Right atrium auricular region (tissue), 2 donors: ENCODE measurements at places on chromosomes 6 and 20. TPM values are rescaled to one million over a fixed set of nuclear protein-coding genes. Genes with fewer than 3 reads are reported as not detected.

DNA sequence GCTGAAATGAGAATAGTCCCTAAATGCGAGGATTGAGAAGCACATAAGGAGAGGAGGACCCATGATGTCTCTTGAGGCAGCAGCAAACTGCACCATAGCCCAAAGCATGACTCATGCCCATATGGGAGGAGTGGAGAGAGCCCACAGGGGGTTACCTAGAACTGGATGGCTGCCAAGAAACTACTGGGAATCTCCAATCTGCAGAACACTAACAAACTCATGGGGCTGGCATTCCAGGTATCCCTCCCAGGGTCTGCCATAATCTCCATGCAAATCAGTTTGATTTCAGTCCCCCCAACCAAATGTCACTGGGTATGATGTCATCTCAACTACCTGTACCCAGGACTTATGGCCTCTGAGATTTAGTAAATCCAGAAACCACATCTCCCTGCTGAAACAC is 410.5 kb downstream of the PTPRT start:
- H3K27me3 ChIP-seq: no peaks in the 10 kb centered on the region
- no peak for DNase-seq

DNA sequence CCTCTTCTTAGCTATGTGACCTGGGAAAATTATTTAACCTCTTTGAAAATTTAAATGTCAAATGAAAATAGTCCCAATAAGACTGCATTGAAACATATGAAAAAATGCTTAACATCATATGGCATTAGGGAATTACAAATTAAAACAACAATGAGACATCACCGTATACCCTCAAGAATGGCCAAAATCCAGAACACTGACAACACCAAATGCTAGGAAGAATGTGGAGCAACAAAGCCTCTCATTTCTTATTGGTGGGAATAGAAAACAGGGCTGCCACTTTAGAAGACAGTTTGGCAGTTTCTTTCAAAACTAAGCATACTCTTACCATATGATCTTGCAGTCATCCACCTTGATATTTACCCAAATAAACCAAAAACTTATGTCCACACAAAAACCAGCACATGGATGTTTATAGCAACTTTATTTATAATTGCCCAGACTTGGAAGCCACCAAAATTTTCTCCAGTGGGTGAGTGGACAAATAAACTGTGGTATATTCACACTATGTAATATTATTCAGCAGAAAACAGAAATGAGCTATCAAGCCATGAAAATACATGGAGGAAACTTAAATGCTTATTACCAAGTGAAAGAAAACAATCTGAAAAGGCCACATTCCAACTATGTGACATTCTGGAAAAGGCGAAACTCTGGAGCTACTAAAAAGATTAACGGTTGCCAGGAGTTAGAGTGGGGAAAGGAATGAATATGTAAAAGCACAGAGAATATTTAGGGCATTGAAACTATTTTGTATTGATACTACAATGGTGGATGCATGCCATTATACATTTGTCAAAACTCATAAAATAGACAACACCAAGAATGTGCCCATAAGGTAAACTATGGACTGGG is 459.9 kb downstream of the GRIK2 start:
- DNase-seq: no peak
- no peaks in the 10 kb centered on the region for H3K27me3 ChIP-seq
- no peak overlapping the region for H3K27ac ChIP-seq
- no peaks in the 10 kb centered on the region for H3K4me1 ChIP-seq
- no peaks in the 10 kb centered on the region for H3K36me3 ChIP-seq

- no peak for DNase-seq
- no peaks in the 10 kb centered on the region for H3K27me3 ChIP-seq
These were observed 62.9 kb upstream of the SLC22A1 start for GRCh38 chr6:160058603-160059215.

DNA sequence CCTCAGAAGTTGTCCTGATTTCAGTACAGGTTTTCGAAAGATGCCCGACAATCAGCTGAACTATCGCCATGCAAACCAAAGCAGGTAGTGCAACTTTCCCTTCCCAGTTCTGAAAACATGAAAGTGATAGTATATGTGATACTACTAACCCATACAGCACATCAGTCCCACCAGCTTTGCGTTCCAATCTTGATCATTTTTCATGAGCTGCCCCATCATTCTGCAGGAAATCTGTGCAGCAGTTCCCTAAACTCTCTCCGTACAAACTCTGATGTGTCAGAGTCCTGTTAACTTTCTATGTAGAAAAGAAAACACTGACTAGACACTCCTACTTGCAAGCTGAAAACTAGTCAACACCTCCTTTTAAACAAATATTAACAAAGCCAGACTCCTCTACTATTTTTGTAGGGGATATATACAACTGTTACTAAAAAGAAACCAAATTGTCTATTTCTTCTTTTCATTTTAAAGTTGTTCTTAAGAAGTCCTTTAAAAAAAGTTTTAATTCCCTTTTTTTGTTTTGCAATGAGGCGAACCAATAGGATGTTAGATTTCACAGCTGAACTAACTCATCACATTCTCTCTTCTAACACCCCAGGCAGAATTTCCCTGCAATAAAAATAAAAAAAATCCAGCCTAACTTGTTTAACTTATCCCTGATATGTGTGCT is 99.6 kb upstream of the DST start:
- H3K36me3 ChIP-seq: no peaks in the 10 kb centered on the region
- H3K4me3 ChIP-seq: peak overlapping the region; percentile 31
- no peaks in the 10 kb centered on the region for H3K4me1 ChIP-seq
- H3K27ac ChIP-seq: peak overlapping the region; percentile 23
- H3K27me3 ChIP-seq: no peaks in the 10 kb centered on the region

DNA sequence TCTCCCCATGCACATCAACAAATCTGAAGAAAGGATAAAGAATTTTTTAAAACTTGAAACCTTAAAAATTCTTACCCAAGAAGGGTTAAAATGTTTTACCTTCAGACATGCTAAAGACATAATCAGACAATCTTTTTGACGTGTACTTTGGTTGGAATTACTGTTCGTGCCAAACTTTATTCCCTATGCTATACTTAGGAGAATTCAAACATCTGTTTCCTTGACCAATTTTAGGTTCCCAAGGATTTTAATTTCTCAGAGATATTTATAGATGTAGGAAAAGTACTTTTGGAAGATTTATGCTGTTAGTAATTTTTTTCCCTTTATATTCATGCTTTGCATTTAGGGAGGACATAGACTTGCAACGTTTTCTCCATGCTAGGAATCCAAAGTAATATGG is 108.4 kb downstream of the AFG1L start:
- H3K36me3 ChIP-seq: no peaks in the 10 kb centered on the region
- no peaks in the 10 kb centered on the region for H3K27me3 ChIP-seq
- H3K4me1 ChIP-seq: no peaks in the 10 kb centered on the region
- no peak for DNase-seq

DNA sequence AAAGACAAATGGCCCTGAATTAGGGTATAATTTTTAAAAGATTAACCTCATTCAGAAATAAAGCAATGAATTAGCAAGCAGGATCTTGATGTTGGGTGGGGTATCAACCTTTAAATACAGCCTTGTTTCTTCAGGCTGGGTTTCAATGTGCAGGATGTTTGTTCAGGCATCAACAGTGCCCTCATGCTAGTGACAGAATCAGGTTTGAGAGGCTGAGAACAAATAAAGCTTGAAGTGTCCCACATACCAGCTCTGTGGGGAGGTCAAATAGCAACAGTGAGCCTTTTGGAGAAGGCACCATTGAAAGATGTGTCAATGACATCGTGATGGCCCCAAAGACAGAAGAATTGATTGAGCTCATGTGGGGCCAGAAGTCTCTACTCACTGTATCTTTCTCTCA is 68.2 kb downstream of the MTFR2 start:
- H3K4me3 ChIP-seq: no peak overlapping the region
- no peaks in the 10 kb centered on the region for H3K27me3 ChIP-seq
- no peaks in the 10 kb centered on the region for H3K4me1 ChIP-seq

GRCh38 chr6:143732536-143732935 is 54.8 kb downstream of the PHACTR2 start:
- H3K4me3 ChIP-seq: no peak overlapping the region
- no peak for DNase-seq
- peaks cover 24% of the 10 kb centered on the region for H3K4me1 ChIP-seq
- no peaks in the 10 kb centered on the region for H3K36me3 ChIP-seq
- H3K27me3 ChIP-seq: no peaks in the 10 kb centered on the region

GRCh38 chr20:47999166-47999565 is 213.9 kb upstream of the SULF2 start:
- H3K36me3 ChIP-seq: no peaks in the 10 kb centered on the region
- H3K27ac ChIP-seq: no peak overlapping the region
- H3K4me3 ChIP-seq: no peak overlapping the region
- no peaks in the 10 kb centered on the region for H3K27me3 ChIP-seq
- DNase-seq: no peak

GRCh38 chr6:137496368-137496767 is 2.2 kb upstream of the OLIG3 start:
- H3K27ac ChIP-seq: no peak overlapping the region
- H3K27me3 ChIP-seq: peaks cover 61% of the 10 kb centered on the region
- no peaks in the 10 kb centered on the region for H3K36me3 ChIP-seq
- no peak for DNase-seq

SIM1 gene
- total RNA-seq: not detected

GPR63 gene
- 0.37 TPM for total RNA-seq

GSTA3 gene
- total RNA-seq: not detected

CTCFL gene
- total RNA-seq: not detected
